ENCODE measurements at places on chromosomes 6 and 20.

GRCh38 chr6:20879526-20879925, 345.3 kb downstream of the CDKAL1 start:
- no peak for DNase-seq

- DNase-seq = no peak
Measured at GRCh38 chr6:154241581-154241980, 115.0 kb downstream of the IPCEF1 start.

DNA sequence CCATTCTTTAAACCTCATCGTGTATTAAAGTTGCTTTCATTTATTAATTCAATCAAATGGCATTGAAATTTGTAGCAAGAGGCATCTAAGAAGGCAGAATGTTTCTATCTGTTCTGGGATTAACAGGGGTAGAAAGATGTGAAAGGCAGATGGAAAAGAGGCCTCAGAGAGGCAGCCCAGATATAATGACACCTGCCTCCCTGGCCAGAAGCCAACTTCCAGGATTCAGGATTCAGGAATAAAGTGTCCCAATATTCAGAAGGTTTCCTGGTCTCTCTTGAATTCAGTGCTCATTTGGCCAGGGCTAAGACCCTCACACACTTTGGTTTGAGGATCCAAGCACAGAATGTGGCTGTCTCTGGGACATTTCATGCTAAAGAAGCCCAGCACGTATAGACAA, 39.9 kb downstream of the HLA-B start:
- DNase-seq = no peak

DNA sequence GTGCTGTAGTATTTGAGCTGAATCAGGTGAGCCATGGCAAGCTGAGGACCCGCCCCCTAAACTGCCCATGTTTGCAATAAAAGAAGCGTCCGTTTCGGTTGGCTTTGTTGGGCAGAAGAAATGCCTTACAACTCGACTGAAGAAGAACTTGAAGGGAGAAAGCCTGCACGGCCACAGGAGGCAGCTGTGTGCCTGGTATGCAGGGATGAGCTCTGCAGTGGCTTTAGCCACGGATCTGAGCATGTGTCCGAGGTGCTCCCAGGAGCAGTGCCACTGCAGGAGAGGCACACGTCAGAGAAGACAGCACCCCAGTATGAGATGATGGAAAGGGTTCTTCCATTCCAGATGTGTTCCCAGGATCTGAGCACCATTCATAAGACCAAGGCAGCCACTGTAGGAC, 23.5 kb downstream of the KIZ start:
- no peak for DNase-seq

DNA sequence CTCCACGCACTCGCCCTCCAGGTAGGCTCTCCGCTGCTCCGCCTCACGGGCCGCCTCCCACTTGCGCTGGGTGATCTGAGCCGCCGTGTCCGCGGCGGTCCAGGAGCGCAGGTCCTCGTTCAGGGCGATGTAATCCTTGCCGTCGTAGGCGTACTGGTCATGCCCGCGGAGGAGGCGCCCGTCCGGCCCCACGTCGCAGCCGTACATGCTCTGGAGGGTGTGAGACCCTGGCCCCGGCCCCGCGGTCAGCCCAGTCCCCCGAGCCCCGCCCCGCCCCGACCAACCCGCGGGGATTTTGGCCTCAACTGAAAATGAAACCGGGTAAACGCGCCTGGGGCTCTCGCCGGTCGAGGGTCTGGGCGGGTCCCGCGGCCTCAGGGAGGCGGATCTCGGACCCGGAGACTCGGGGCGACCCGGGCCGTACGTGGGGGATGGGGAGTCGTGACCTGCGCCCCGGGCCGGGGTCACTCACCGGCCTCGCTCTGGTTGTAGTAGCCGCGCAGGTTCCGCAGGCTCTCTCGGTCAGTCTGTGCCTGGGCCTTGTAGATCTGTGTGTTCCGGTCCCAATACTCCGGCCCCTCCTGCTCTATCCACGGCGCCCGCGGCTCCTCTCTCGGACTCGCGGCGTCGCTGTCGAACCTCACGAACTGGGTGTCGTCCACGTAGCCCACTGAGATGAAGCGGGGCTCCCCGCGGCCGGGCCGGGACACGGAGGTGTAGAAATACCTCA, 598 bp downstream of the HLA-B start:
- no peak for DNase-seq
